Activated naive CD4-positive, alpha-beta T cell treated with anti-CD3 and anti-CD28 coated beads, Interleukin-2, amount 50 U/mL, for 72 hours (primary cell): ENCODE measurements at places on chromosomes 3 and 15. TPM values are rescaled to one million over a fixed set of nuclear protein-coding genes. Genes with fewer than 3 reads are reported as not detected.

DNA sequence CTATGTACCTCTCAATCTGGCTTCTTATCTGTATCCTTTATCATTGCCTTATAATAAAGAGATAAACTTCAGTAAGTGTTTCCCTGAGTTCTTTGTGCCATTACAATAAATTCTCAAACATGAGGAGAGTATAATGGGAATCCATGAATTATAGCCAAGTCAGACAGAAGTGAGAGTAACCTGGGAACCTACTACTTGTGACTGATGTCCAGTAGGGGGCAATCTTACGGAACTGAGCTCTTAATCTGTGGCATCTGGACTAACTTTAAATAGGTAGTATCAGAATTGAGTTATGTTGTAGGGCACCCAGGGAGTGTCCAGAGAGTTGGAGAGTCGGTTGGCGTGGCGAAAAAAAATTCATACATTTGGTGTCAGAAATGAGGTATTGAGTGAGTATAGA is 542.6 kb downstream of the ZBBX start:
- DNase-seq: no peak

DNA sequence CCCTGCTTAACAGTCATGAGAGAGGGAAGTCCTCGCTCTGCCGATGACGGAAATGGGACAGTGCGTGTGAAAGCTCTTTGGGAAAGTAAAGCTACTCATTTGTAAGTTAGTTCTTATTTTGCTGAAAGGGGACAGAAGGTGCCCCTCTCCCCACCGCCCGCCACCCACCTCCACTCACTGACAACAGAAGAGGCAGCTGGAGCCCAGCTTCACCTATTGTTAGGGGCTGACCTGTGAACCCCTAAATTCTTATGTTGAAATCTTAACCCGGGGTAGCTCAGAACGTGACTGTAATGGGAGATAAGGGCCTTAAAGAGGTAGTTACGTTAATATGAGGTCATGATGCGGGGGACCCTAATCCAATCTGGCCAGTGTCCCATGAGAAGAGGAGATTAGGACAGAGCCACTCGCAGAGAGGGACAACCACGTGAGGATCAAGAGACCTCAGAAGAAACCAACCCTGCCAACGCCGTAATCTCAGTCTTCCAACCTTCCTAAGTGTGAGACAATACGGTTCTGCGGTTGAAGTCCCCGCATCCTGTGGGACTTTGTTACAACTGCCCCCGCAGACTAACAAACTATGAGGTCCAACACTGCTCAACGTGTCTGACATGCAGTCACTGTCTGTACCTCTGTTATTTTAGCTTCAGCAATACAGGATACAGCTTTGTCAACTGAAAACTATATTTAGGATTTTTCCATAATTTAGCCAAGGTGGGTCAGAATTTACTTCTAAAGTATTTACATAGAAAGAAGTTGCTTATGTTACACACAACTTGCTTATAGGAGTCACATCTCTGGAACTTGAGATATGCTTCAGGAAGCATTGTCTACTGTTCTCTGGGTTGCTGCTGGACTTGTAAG is 51.7 kb downstream of the PCSK6 start:
- DNase-seq: no peak

DNA sequence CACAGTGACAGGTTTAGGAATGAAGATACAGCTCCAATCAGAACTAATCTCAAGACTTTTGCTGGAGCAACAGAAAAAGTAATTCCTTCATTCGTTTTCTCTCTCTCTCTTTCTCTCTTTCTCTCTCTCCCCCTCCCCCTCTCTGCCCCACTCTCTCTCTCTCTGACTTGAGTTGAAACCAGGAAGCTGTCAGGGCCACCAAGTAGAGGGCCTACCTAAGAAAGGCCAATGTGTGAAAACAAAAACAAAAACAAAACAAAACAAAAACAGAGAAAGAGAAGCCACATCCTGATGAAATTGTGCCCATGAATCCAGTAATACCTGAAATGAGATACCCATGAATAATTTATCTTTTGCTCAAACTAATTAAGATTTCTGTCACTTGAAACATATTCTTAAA is 72.9 kb downstream of the ATP8B4 start:
- no peak for DNase-seq

DNA sequence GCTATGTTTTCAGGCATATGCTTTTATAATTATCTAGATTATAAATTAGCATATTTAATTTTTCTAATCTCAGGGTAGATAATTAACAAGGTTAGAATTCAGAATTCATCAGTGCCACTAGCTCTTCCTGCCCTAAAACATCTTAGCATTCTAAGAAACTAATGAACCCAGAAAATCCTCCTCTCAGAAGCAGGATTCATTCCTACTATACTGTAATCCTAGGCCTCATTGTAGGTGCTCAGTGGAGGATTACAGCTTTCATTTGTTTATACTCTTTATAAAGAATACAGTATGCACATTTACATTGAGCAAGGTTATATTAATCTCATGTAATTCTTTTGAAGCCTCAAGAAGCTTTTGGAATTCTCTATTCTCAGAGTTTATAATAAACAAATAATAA is 20.9 kb downstream of the ACAD11 start:
- DNase-seq: no peak

DNA sequence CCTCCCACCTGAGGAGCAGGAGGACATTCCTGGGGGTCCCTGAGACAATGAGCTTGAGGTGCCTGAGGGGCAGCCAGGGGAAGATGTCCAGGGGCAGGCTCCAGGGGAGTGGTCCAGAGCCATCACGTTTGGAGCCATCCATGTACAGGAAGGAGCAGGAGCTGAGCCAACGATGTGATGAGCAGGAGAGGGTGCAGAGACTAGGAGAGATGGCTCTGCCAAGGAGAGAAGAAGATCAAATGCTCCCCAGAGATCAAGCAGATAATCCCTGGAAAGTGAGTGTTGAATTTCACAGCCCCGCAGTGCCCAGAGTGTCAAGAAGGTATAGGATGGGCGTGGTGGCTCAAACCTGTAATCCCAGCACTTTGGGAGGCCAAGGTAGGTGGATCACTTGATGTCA is 97.8 kb upstream of the HERC1 start:
- no peak for DNase-seq

GRCh38 chr3:188330138-188330537 is 176.2 kb downstream of the LPP start:
- no peak for DNase-seq

- no peak for DNase-seq
These were observed 8.6 kb upstream of the ADAM10 start for GRCh38 chr15:58758141-58758540.

DNA sequence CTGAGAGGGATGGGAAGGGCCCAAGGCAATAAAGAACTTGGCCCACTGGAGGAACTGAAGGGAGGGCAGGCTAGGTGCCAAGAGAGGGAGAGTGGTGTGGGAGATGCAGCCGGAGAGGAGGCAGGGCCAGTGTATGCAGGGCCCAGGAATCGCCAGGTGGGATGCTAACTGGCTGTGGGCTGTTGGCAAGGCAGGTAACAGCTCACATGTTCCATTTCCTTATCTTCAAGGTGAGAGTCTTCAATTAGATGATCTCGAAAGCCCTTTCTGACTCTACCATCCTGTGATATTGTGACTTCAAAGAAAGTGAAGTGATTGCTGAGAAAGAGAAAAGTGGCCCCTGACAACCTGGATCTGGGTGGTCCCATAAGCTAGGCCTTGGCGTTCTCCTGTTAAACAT is 49.0 kb downstream of the CASR start:
- no peak for DNase-seq

- no peak for DNase-seq
These were observed 65.3 kb upstream of the GATM start for GRCh38 chr15:45443645-45444044.

DNA sequence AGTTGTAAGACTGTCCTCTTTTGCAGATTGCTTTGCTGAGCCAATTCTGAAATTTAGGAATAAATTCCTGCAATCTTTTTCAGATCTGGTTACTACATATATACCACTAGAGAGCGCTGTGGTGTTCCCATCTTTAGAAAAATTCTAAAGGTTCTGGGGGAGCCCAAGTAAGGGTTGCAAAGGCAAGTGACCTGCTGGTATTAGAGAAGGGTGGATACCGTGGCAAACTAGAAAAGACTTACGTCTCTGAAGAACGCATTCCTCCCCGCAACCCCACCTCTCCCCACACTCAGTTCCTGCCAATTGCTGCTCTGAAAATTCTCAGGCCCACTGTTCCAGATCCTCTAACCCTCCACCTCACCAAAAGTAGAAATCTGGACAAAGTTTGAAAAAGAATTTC is 48.5 kb downstream of the EFHB start:
- no peak for DNase-seq

- DNase-seq: no peak
These were observed 33.8 kb downstream of the CCDC66 start for GRCh38 chr3:56590814-56591213.

DNA sequence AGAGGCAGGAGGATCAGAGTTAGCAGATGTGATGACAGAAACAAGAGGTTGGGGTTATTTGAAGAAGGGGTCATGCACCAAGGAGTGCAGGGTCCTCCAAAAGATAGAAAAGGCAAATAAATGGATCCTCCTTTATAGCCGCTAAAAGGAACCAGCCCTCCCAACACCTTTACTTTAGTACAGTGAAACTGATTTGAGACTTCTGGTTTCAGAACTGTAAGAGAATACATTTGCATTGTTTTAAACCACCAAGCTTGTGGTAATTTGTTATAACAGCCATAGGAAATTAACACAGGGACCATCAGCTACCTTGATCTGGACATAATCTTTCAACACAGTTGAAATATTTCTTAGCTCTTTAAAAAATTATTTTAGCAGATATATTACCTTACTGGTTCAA is 166.6 kb downstream of the TIGIT start:
- no peak for DNase-seq

DNA sequence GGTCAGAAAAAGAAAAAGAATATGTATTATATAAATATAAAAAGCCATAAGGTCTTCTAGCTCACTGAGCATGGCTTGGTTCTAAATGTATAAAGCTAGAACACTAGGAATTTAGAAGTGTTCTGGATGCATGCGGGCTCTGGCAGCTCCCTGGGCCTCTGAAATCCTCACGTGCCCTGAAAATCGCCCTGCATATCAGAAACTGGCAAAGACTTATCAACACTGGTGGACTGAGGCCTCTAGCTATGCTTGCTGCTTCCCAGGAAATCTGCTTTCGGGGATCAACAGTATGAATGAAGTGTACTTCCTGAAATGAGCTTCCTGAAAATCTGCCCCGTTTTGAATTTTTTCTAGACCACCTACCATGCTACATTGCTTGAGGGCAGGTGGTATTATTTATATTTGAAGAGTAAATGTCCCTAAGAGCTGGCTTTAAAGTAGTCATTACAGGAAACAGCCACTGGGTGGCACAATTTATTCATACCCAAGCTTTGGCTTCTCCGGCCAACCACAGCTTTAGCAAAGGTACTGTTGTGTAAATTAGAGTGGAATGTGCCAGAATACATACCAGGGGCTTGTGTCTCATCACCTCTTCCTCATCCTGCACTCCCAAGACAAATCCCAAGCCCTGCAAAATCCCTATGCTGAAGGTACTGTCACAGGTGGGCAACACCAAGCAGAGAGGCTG is 17.7 kb downstream of the CRTAP start:
- peak; percentile 42 for DNase-seq

The C15orf62 gene
- 2.0 TPM for total RNA-seq

The RTP1 gene
- total RNA-seq: not detected

The LINS1 gene
- total RNA-seq: 63.9 TPM

The FBXO40 gene
- total RNA-seq: not detected

The KIAA1143 gene
- 20.2 TPM for total RNA-seq

The FBXW12 gene
- not detected for total RNA-seq
